ENCODE measurements at places on chromosomes 16 and 17.
A peak's percentile ranks its signal among the peaks of the same experiment; 100 is the strongest.

GRCh38 chr17:29243792-29244191 is 2.9 kb upstream of the CRYBA1 start:
- DNase-seq = peak; percentile 33

GRCh38 chr17:60524463-60525327 is 1.3 kb downstream of the APPBP2 start:
- DNase-seq = peak; percentile 40

- no peak for DNase-seq
These were observed 73.2 kb downstream of the CMIP start for GRCh38 chr16:81517629-81518438.

DNA sequence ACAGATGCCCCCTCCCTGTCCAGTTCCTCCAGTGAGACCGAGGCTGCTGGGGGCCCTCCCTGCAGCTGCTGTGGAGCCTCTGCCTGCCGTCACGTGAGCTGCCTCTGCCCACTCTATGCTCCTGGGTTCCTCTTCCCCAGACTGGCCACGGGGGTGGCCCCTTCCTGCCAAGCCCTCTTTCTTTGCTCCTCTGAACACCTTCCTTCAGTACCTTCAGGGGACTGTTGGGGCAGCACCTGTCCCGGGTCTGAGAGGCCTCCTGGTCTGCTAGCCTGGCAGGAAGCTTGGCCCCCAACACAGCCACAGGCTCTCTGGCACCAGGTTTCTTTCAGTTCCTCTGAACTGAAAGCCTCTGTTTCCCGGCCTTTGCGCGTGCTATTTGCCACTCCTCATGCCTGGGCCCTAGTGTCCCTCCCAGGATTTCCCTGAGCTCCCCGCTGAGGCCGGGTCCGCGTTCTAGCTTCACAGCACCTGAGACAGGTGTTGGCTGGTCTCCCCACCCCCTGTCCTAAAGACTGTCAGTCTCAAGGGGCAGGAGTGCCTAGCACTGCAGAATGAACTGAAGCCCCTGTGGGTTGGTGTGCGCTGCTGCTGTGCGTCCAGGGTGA is 6.6 kb upstream of the ATP6V0C start:
- no peak for DNase-seq

- no peak for DNase-seq
These were observed 73.1 kb downstream of the SREBF1 start for GRCh38 chr17:17763734-17764133.

GRCh38 chr17:27376637-27377547 is 79.4 kb upstream of the KSR1 start:
- no peak for DNase-seq

DNA sequence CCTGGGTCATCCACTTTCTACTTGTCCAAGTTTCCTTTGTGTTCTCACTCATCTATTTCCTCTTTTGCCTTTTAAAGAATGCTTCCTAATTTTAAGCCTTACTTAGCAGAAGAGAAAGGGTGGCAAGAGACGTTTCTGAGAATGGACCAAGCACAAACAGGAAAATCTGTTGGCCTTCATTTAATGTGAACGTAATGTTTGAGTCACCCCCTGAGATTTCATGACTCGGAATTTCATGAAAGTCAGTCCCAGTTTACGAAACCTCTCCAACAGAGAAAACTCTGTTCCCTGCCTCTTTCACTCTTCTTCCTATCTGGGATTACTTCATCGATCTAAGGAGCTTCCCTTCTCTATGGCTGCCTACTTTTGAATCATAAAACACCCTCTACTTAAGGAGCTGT is at the start of gene CD300E:
Gene CD300E, minus strand, starts transcription at position 46 of the 401 bp plus-strand sequence. CDS start 117 bp downstream, outside the sequence.
- DNase-seq = no peak

GRCh38 chr17:20979792-20980083 is 63.1 kb downstream of the USP22 start:
- no peak for DNase-seq

- no peak for DNase-seq
These were observed 47.2 kb upstream of the RASL10B start for GRCh38 chr17:35684055-35684802.

DNA sequence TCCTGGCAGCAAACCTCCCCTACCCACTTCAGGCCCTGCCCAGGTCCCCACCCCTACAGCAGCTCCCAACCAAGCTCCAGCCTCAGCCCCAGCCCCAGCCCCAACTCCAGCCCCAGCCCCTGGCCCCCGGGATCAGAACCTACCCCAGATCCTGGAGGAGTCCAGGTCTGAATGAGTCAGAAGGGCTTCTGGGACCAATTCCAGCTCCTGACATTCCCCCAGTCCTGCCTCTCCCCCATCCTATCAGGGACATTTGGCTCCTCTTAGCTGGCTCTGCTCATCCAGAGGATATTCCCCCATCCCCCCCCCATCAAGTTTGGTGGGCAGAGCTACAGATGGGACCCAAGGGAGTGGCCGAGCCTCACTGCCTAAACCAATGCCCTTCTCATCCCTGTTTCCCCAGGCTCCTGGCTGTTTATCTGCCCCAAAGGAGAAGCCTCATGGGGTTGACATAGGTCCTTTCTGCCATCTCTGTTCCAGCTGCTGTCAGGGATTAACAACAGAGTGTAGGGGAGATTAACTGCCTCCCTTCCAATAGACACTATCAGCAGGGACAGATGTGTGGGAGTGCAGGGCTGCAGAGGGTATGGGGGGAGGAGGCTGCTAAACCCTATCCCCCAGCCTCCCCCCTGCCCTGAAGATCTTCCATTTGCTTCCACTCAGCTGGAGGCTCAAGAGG is 16.5 kb downstream of the CNTNAP1 start:
- DNase-seq = no peak

Measured in LNCaP clone FGC (cell line).